ENCODE measurements at places on chromosomes 12 and 14.

- no peak for DNase-seq
Measured at GRCh38 chr12:127767656-127768055, 499.3 kb upstream of the TMEM132C start.

DNA sequence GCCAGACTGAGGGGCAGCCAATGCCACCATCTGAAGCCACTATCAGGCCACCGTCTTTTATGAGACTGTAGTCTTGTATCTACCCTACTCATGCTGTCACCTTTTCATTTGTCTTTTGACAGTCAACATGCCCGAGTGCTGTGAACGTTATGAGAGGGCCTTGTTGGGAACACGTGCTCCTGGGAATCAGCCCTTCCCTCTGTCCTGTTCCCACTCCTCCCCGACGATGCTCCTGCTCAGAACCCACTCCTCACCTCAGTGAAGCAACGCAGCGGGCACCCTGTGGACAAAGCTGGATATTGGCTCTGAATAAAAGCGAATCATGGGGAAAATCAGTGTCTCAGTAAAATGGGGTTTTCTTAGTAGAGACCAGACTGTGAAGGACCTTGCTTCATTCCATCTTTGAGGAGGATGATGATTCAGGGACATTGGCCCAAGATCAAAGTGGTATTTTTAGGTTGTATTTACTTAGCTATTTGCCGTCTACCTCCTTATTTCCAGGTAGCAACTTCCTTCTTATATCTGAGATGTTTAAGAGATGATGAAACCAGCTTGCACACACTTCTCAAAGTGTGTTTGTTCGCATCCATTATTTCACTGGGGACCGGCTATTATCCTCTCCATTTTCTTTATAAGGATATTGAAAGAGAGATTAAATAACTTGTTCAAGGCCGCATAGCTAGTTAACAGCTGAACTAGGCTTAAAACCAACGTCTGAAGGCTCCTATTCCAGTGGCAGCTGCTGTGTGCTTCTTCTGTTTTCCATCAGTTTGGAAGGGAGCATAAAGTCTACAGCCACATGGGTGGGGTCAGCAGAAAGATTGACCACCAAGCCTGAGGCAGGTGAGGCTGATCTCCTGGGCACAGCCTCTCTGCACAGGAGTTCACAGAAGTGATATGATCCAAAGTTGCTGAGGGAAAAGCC is 43.9 kb upstream of the CTDSP2 start:
- DNase-seq = no peak

GRCh38 chr12:1839464-1839863 is 19.1 kb downstream of the LRTM2 start:
- DNase-seq = no peak

GRCh38 chr14:35594616-35595015 is 60.7 kb downstream of the INSM2 start:
- DNase-seq = no peak

DNA sequence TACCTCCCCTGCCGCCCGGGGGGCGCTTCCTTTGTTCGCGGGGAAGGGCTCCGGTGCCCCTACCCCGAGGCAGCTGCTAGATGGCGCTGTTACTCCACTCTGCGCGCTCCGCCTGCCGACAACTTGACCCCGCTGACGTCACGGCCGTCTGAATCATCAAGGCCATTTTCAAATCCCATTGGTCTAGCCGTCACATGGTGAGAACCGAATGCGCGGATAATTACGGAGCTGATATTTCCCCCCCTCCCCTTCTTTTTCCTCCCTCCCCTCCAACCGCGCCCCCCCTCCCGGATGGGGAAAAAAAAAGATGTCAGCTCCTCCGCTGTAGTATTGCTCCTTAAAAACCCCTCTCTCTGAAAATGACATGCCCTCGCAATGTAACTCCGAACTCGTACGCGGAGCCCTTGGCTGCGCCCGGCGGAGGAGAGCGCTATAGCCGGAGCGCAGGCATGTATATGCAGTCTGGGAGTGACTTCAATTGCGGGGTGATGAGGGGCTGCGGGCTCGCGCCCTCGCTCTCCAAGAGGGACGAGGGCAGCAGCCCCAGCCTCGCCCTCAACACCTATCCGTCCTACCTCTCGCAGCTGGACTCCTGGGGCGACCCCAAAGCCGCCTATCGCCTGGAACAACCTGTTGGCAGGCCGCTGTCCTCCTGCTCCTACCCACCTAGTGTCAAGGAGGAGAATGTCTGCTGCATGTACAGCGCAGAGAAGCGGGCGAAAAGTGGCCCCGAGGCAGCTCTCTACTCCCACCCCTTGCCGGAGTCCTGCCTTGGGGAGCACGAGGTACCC is at the start of gene HOXC10:
Gene HOXC10, plus strand, starts transcription at position 246 of the 791 bp plus-strand sequence. Its CDS starts 114 bp downstream, at position 360.
- DNase-seq = peak; percentile 33

- no peak for DNase-seq
Measured at GRCh38 chr14:54837508-54838149, 65.0 kb downstream of the GCH1 start.

DNA sequence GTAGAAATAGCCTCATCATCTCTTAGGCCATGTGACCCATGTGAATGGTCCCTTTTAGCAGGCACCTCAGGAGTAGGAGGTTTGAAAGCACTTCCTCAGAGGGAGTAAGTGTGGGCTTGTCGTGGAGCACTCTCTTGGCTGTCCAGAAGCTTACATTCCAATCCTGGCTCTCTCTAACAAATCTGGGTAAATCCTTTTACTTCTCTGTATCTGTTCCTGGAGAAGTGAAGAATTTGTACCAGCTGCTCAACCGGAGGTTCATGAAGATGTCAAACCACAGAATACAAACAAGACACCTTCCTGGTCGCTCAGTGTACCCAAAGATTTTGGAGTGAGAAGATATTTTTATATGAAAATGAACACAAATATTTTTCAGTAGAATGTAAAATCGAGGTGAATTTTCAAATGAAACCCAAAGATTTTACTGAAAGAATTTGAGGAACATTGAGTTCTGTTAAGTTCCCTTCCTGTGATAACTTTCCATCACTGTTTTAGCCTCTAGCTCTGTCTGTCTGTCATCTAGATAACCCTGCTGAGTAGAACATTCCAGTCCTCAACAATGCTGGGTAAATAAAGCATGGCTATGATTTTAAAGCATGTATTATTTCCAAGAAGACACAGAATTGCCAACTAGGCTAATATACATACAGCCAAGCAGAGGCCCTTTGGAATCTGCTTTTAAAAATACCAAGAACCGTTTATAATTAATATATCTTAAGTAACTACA is 263.9 kb upstream of the RGS6 start:
- no peak for DNase-seq

- no peak for DNase-seq
Measured at GRCh38 chr14:38127356-38127755, 80.3 kb upstream of the SSTR1 start.

- no peak for DNase-seq
Measured at GRCh38 chr14:54920052-54920451, 17.4 kb upstream of the GCH1 start.

- no peak for DNase-seq
Measured at GRCh38 chr12:71719647-71720370, 33.9 kb downstream of the TMEM19 start.

DNA sequence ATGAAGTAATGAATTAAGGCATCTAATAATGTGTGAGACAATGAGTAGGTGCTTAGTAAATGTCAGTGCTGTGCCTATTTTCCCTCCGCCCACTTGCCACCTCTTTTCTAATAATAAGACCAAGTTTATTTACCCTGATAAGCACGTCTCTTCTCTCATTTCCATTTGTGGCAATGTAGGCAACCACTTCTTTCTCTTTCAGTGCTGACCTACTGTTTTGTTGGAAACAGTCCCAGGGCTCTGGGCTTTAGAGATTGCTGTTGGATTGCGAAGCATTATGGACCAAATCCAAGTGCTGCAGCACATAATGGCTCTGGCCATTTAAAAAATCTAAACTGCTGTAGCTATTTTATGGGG is 141.3 kb upstream of the PLEKHG7 start:
- peak; percentile 93 for DNase-seq

DNA sequence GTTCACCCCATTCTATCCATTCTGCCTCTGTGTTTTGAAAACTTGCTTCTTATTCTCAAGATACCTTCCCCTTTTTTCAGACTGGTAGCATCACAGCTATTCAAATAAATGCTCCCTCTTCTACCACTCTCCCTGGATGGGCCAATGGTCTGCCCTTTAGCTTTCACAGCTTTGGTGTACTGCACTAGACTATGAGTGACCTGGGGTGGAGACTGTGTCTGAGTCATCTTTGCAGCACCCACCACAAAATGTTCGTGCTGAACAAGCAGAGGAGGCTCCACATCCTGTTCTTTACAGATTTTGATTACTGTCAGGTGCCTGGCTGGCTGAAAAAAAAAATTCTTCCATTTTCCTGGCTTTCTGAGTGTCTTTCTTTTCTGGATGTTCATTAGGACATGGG is 1104.1 kb upstream of the TMEM132C start:
- peak; percentile 54 for DNase-seq

DNA sequence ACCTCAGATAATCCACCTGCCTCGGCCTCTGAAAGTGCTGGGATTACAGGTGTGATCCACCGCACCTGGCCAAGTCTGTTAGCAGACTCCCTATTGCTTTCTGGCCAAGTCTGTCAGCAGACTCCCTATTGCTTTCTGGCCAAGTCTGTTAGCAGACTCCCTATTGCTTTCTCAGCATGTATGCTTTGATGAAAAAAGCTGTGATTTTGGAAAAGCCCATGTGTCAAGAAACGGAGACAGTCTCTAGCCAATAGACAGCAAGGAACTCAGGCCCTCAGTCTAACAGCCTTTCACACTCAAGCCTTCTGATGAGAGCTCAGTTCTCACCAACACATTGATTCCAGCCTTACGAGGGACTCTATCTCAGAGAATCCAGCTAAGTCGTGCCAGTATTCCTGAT is 158.8 kb upstream of the KRR1 start:
- no peak for DNase-seq

- no peak for DNase-seq
Measured at GRCh38 chr14:24813089-24813815, 179.3 kb upstream of the GZMB start.

DNA sequence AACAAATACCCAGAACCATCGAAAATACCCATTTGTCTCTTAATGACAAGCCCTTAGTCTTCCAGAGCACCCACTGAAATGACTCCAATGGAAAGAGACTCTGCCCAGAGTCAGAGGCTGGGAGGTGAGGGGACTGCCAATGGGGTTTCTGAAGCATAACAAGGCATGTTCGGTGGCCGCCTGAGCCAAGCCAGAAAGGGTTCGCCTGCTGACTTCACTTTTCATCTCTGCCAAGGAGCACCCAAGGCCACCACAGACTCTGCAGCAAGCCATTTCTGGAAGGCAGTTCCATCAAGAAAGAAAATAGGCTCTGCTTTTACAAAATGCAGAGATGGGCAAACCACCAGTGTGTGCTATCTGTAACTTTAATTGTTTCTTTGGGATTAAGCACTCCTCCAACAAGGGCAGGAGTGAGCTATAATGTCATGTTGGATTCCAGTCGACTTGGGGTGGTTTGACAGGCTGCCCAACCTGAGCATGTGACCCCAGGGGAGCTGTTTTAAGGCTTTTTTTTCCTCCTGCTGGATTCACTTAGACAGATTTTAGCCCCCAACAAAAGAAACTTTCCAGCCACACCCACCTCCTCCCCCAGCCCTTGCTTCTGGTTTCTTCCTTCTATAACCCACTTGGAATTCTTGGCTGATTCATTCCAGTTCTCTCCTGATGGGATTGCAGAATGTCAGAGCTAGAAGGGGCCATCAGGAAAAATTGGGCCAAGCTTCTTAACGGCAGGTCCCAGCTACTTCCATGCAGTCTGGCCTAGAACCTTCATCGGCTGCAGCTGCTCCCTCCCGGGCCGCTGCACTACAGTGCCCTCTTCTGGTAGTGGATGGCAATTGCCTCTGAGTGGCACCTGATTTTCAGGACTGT is 24.1 kb downstream of the CKAP4 start:
- DNase-seq = peak; percentile 40

- DNase-seq = no peak
Measured at GRCh38 chr14:55523321-55523720, 56.7 kb upstream of the KTN1 start.

DNA sequence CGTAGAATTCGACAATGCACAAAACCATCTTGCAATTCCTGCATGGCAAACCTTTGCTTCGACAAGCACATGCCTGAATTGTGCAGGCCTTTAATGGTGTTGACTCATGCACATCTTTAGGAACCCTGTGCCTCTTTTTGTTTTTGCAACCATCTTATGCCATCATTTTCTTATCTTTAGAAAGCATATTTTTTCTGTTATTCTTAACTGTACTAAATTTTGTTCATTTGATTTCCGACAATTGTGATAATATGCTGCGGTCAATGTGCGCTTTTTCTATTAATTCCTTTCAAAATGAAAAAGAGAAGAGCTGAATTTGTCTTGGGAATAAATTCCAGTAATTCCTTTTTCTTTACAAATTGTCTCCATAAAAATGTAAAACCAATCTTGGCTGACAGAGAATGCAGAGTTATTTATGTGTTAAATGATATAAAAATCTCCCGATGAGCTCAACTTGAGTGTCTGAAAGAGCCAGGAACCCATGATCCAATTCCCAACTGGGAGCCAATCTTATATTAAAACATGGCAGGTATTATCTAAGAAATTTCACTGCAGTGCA is 20.1 kb upstream of the CDK17 start:
- no peak for DNase-seq

- DNase-seq = no peak
Measured at GRCh38 chr12:95258151-95258550, 40.5 kb downstream of the VEZT start.

GRCh38 chr12:79827484-79827883 is 107.4 kb downstream of the PPP1R12A start:
- DNase-seq = no peak

DNA sequence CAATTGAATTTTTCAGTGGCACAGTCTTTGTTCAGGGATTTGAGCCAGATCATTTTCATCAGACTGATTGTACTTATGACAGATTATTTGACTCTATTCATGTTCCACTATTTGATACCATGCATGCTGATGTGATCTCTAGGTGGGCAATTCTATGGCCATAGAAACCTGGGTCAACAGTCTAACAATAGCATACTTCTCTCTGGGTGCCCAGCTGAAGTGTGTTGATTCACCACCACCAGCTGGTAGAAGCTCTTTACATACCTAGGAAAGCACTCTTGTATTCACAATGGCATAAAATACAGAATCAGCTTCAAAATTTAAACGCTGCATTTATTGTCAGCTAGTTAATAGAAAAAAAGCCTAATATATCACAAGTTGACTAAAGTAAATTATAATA is 90.2 kb upstream of the TMTC2 start:
- DNase-seq = no peak

- DNase-seq = no peak
Measured at GRCh38 chr12:65188179-65188701, 18.9 kb downstream of the LEMD3 start.

- peak; percentile 59 for DNase-seq
Measured at GRCh38 chr12:105741786-105742566, 396.8 kb downstream of the NUAK1 start.

- no peak for DNase-seq
Measured at GRCh38 chr14:103728721-103729120, 13.1 kb downstream of the ZFYVE21 start.
